ENCODE measurements at places on chromosomes 13 and 19.

DNA sequence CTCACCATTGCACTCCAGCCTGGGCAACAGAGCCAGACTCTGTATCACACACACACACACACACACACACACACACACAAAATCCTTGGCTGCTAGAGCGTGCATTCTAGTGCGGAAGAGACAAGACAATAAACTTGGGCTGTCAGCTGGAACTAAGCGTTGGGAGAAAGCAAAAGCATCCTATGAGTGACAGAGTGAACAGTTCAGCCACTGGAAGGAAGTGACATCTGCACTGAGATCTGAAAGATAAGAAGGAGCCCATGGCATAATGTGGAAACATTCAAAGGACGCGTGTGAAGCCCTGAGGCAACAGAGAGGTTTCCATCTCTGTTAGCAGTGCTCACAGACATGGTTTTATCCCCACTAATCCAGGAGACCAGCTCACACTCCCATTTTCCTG lies 3.5 kb upstream of the SLC1A5 start:
- peak; percentile 79 for DNase-seq

DNA sequence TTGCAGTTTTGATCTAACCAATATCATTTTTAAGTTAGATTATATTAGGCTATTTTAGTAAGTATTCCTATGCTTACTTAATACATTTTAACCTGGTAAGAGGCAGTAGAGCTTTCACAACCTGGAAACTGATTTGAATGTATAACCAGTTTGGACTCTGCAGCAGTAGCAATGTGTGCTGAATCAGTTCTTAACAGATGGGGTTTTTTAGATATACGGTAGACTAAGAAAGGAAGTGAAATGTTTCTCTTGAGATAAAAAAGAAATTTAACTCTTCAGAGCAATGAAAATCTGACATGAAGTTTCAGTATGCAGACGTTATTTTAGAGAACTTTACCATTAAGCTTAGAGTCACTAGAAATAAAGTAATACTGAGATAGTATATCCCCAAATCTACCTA lies 2.7 kb downstream of the NBEA start:
- DNase-seq, result peak; percentile 10

DNA sequence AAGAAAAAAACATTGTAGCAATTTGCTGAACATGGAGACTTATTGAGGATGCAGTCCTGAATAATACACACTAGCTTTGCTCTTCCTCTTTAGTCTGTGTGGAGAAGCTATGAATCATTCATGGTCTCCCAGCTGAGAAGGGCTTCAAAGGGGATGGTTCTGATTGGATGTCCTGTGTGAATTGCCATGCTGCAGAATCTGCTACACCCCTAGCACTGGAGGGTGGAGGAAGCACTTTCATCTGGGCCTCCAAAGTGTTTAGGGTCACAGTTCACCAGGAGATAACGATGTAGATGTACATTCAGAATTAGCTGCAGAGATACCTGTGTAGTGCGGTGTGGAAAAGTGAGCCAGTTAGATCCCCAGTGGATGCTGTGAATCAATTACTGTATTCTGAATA lies 321.1 kb upstream of the EDNRB start:
- no peak for DNase-seq

- DNase-seq, result no peak
Measured at GRCh38 chr13:74796157-74796556, 662.0 kb upstream of the KLF12 start.

DNA sequence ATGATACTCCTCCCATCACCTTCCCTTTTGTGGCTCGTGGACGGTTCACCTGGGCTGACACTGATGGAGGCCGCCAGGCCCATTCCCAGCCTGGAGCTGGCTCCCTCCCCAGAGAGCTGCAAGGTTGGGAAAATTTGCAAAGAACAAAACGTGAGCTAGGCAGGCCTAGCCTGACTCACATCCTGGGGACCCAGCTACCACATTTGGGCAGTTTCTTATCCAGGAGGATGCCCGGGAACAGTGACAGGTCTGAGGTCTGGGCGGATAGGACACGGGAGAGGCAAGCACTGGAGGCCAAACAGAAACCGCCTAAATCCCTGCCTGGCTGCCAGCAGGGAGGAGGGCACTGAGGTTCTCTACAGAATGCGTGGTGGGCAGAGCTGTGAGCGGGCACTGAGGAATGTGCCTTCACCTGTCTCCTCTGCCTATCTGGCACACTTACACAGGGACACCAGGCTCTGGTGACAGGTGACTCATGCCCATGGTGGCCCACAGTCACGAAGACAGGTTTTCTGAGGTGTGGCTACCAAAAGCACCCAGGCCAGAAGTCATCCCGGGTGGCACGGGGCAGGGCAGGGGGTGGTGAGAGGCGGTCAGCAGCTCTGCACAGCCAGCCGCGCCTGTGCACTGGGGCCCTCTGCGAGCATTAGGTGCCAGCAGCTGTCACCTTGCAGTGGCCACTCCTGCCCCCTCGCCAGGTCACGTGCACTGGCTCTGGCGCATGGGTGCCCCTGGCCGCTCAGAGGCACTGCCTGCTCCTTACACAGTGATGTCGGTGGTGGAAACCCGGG lies 23.2 kb downstream of the SH3GL1 start:
- no peak for DNase-seq
